ENCODE measurements at places on chromosomes 1 and 21. TPM values are rescaled to one million over a fixed set of nuclear protein-coding genes. Genes with fewer than 3 reads are reported as not detected.

- H3K4me3 ChIP-seq: peak overlapping the region; percentile 81
- H3K36me3 ChIP-seq: no peaks in the 10 kb centered on the region
- H3K4me1 ChIP-seq: peaks cover 18% of the 10 kb centered on the region
- peak; percentile 94 for DNase-seq
These were observed 35.0 kb upstream of the JAK1 start for GRCh38 chr1:65001231-65001792.

DNA sequence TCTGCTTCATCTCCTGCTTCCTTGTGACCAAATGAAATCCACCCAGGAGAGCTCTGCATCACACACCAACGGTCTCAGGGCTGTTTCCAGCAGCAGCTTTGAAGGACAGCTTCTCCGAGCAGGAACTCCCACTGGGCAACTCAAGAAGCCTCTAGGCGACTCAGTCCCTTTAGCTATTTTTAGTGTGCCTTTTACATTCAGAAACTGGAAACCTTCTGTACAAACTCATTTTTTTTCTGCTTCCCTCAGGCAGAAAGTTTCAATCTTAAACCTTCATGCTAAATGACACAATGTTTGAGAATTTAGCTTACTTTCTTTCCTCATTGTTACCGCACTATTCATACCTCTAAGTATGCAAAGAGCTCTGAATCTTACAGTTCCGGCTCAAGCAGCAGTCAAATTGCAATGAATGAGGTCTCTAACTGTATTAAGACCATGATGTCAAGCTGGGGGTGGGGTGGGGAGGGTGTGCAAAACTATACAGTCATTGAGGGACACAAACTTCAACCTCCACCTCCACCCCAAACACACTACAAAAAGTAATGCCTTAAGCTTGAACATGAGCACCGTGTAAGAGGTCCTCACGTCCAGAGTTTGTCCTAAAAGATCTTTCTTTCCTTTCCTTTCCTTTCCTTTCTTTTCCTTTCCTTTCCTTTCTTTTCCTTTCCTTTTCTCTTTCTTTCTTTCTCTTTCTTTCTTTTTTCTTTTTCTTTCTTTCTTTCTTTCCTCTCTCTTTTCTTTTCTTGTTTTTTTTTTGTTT, 16.4 kb upstream of the TARBP1 start:
- H3K27me3 ChIP-seq: no peaks in the 10 kb centered on the region
- no peaks in the 10 kb centered on the region for H3K36me3 ChIP-seq
- peak overlapping the region; percentile 61 for H3K4me3 ChIP-seq

GRCh38 chr1:109761227-109762038, 2.3 kb downstream of the EPS8L3 start:
- no peak overlapping the region for H3K4me3 ChIP-seq
- no peak for DNase-seq
- no peaks in the 10 kb centered on the region for H3K36me3 ChIP-seq
- no peaks in the 10 kb centered on the region for H3K4me1 ChIP-seq
- H3K27ac ChIP-seq: no peak overlapping the region

- no peak overlapping the region for H3K4me3 ChIP-seq
- no peaks in the 10 kb centered on the region for H3K36me3 ChIP-seq
- no peak overlapping the region for H3K27ac ChIP-seq
- H3K27me3 ChIP-seq: no peaks in the 10 kb centered on the region
These were observed 1.9 kb downstream of the MEX3A start for GRCh38 chr1:156080241-156080862.

DNA sequence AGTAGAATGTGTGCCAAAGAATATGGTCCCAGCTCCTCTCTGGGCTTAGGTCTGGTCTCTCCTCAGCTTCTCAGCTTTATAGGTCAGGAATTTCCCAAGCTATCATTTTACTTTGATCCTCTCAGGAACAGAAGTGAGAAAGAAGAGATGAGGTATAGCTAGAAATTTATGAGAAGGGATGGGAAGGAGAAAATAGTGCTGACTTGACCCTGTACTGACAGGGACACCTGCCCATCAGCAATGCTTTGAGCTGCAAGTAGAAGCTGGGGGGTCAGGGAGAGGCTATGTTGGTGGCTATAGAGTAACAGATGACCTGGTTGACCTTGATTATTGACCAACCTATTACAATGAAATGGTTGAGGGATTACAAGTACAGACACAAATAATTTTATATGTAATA, 75.0 kb downstream of the XCL2 start:
- H3K4me1 ChIP-seq: peaks cover 44% of the 10 kb centered on the region
- DNase-seq: no peak
- no peak overlapping the region for H3K4me3 ChIP-seq
- H3K27me3 ChIP-seq: no peaks in the 10 kb centered on the region
- H3K36me3 ChIP-seq: no peaks in the 10 kb centered on the region
- peak overlapping the region; percentile 38 for H3K27ac ChIP-seq

DNA sequence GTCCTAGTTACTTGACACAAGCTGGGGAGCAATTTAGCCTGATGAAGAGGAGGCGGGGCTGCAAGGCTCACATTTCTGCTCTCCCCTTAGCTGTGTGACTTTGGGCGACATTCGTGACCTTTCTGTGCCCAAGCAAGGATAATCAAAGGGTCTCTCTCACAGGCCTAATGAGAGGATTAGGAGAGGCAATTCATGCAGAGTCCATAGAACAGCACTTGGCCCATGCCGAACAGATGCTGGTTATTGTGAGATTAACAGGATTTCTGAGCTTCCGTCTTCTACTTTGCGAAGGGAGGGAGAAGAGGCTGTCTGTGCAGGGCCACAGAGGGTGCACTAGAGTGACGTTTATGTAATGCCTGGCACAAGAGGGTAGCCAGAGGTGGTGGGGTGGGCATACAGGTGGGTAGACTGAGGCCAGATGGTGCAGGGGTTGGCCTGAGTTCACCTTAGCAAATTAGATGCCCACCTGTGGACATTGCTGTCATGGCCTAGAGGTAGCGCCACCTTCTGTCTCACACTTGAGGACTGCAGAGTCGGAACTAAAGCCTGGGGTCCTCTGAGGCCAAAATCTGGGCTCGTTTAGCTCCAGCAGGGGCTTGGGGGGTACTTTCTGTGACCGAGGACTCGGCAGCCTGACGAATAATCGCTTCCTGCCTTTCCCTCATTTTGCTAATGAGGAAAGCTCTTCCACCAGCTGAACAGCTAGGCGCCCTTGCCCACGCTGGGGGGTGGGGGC, 18.6 kb downstream of the ACTL8 start:
- no peak for DNase-seq
- H3K4me3 ChIP-seq: no peak overlapping the region
- H3K4me1 ChIP-seq: peaks cover 12% of the 10 kb centered on the region
- H3K27me3 ChIP-seq: no peaks in the 10 kb centered on the region
- no peak overlapping the region for H3K27ac ChIP-seq

TEX35 gene
- not detected for polyA plus RNA-seq

TTC4 gene
- polyA plus RNA-seq: 25.1 TPM

DNA sequence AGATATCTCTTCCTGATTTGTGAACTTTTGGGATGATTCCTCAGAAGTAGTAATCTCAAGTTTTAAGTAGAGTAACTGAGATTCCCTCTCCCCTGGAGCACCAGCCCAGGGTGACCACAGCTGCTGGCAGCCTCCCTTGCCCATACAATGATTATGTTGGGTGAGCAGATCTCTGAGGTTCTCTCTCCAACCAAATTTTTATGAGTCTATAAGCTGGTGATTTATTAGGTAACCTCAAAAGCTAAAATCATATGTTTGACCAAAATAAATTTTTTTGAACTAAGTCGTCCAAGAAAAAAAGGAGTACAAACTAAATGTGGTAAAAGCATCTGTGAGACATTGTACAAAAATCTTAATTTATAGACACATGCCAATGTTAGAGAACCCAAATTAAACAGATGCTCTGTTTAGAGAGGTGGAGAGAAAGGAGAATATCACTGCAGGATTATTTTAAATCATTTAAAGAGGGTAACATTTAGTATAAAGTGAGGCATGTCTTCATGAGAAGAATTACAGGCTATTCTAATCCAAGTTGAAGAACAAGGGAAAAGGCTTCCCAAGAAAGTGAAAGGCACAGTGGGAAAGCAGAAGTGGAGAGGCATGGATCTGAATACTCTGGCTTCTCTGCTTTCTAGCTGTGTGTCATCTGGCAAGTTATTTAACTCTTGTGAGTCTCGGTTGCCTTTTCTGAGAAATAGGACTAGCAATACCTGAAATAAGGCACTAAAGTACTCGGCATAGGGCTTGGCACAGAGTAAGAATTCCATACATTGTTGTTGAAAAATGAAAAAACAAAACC, 2.5 kb downstream of the AKNAD1 start:
- no peak overlapping the region for H3K27ac ChIP-seq
- no peaks in the 10 kb centered on the region for H3K36me3 ChIP-seq
- peak; percentile 50 for DNase-seq
- no peaks in the 10 kb centered on the region for H3K27me3 ChIP-seq
- peaks cover 27% of the 10 kb centered on the region for H3K4me1 ChIP-seq

- no peak overlapping the region for H3K4me3 ChIP-seq
- no peaks in the 10 kb centered on the region for H3K4me1 ChIP-seq
- no peak for DNase-seq
- no peak overlapping the region for H3K27ac ChIP-seq
- H3K36me3 ChIP-seq: no peaks in the 10 kb centered on the region
These were observed 17.1 kb downstream of the SLAMF7 start for GRCh38 chr1:160755911-160756848.

Data from GM23248 (cell line).